ENCODE measurements at places on chromosomes 13 and 19. TPM values are rescaled to one million over a fixed set of nuclear protein-coding genes. Genes with fewer than 3 reads are reported as not detected.

DNA sequence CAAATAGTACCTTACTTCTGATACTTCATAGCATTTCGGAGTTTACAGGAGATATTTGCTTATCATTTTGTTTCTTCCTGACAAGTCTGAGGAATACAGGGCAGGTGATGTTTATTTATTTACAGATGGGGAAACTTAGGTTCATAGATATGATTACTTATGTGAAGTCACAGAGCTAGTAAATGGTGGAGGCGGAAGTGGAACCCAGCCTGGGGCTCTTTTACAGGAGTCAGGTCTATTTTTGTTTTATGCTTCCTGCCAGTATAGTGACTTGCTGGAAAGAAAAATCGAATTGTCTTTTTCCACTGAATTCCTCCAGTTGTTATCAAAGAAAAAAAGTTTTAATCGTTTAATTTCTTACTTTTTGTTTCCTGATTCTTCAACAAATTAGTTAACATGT is 66.5 kb downstream of the DGKH start:
- no peaks in the 10 kb centered on the region for H3K27me3 ChIP-seq
- H3K4me1 ChIP-seq, result no peaks in the 10 kb centered on the region
- H3K4me3 ChIP-seq, result no peak overlapping the region
- DNase-seq, result no peak
- H3K36me3 ChIP-seq, result no peaks in the 10 kb centered on the region

S1PR2 gene
- 6.2 TPM for total RNA-seq

- no peaks in the 10 kb centered on the region for H3K4me1 ChIP-seq
- DNase-seq, result no peak
- H3K36me3 ChIP-seq, result no peaks in the 10 kb centered on the region
Measured at GRCh38 chr13:77417897-77418296, 91.0 kb upstream of the MYCBP2 start.

DNA sequence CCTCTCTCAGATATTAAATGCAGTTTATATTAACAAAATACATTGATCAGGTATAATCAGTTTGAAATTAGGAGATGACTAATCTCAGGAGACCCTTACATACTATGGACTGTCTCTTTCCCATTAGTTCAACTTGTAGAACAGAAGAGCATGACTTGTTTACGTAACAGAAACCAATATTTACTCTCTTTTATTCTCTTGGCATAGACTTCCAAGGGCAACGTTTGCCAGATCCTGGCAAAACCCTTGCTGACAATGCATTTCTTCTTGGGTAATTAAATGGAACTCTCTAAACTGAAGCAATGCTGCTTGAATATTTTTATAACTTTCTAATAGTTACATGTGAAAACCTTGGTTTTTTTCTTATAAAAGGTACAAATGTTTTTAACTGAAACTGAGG is 68.3 kb upstream of the MYO16 start:
- no peaks in the 10 kb centered on the region for H3K27me3 ChIP-seq
- no peaks in the 10 kb centered on the region for H3K36me3 ChIP-seq
- no peak overlapping the region for H3K27ac ChIP-seq
- H3K4me3 ChIP-seq, result no peak overlapping the region

DNA sequence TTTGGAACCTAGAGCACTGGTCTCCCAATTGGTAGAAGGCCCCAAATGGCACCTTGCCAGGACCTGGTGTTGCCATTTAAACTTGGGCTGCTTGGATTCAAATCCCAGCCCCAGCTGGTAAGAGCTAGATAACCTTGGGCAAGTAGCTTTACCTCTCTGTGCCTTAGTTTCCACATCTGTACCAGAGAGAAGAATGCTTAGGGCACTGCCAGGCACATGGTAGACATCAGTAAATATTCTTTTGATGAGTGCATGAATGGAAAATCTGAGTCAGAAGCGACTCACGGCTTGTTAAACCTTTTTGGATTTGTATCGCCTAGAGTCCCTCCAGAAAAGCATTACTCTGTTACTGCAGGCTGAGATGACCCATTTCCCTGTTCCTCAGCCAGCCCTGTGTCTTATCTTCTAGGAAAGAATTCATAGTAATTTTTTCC is 90.9 kb downstream of the SIPA1L3 start:
- H3K36me3 ChIP-seq, result no peaks in the 10 kb centered on the region
- no peaks in the 10 kb centered on the region for H3K4me1 ChIP-seq
- H3K4me3 ChIP-seq, result no peak overlapping the region
- no peak for DNase-seq

DNA sequence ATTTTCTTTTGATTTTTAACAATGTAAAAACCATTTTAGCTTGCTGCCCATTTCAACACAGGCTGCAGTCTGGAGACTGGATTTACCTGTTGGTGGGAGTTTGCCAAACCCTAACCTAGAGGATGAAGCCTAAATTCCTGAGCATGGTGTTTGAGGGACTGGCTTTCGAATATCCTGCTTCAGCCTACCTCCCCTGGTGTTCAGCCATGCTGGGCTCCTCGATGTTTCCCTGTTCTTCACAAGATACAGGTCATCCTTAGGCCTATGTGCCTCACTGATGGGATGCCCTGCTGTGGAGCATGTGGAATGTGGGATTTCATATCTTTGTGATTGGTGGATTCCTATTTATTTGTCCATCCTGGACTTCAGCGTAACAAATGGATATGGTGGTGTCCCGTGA is 20.4 kb upstream of the ERCC5 start:
- no peaks in the 10 kb centered on the region for H3K27me3 ChIP-seq
- no peak overlapping the region for H3K27ac ChIP-seq
- no peak overlapping the region for H3K4me3 ChIP-seq
